Stimulated activated CD4-positive, alpha-beta T cell treated with anti-CD3 and anti-CD28 coated beads, Interleukin-4, amount 100 ng/mL, for 1 hour (primary cell): ENCODE measurements at places on chromosomes 2 and 18.

DNA sequence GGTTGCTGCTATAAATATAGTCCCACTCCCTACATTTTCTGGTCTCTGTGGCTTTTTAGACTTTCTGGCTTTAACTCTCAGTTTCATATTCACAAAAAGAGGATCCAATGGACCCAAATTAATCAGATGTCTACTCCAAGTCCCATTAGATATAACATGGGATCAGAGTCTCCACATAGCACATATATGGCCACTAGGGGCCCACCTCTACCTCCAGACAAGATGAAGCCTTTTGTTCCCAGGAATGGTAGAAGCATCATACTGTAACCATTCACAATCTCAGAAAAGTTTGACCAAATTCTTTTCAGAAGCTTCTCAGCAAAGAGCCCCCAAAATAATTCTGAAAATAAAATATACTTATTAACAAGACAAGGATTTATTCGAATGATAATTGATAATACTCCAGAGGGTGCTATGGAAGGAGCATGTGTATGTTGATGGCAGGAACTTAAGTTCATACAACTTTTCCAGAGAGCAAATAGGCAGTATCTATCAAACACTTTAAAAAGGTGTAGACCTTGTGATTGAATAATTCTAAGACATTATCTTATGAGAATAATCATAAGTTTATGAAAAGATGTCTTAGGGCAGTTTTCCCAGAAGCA lies 382.3 kb upstream of the CRIM1 start:
- no peak for DNase-seq

DNA sequence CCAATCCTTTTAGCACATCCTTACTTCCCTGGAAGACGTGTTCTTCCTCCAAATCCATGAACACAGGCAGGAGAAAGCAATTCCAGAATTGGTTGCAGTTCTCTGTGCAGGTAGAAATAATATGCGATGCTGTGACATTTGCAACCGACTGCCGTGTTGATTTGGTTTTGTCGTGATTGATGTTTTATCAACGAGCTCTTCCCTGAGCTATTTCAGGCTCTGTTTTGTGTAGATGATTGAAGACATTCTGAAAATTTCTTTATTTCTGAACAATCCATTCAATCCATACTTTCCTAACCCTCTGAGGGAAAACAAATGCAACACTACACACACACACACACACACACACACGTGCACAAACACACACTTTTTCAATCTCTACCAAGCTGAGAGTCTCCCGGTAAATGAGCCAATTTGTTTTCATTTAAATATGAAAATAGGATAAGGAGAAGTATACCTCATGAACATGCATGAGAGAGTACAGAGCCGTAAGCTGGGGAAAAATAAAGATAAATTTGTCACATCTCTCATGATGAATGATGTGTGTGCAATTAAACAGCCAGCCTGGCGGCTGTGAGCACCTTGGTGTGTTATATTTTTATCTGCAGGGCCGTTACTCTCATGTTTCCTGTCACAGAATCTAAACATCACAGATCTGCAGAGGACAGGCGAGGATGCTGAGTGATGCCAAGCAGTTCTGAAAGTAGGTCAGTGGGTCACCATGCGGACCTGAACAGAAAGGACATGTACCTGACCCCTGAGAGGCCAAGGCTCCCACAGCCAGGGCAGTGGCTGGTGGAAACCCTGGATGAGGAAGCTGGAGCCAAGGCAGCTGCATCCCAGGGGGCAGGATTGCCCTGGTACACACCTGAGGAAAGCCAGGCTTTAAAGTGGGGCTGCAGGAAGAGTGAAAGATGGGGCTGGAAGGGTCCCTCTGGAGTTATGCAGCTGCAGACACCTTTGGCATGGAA lies 64.8 kb downstream of the PDCL3 start:
- DNase-seq = no peak

- no peak for DNase-seq
These were observed 183.0 kb downstream of the PMAIP1 start for GRCh38 chr18:60082790-60083189.

- DNase-seq = peak; percentile 45
These were observed at the start of gene SH3BP4 for GRCh38 chr2:234951664-234952269. SH3BP4 (plus strand) TSS chr2:234952017; CDS start chr2:235035003, 82,986 bp downstream.

GRCh38 chr2:106867196-106867953 lies 18.6 kb downstream of the ST6GAL2 start:
- DNase-seq = no peak

DNA sequence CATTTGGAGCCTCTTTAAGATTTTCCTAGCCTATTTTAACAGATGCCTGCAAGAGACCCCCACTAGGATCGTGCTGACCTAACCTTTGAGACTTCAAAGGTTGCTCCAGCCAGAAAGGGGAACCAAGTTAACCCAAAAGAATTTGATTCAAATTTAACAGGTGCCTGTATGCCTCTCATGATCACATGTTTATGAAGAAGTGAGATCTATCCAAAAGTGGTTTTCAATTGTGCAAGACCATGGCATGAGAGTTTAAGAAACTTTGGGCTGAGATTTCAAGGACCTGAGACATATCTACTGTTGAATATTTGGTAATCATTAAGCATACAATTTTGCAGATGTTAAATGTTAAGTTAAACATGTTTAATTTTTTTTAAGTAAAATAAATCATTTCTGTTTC lies 1.3 kb upstream of the RSAD2 start:
- DNase-seq = no peak
